ENCODE measurements at places on chromosomes 4 and X. TPM values are rescaled to one million over a fixed set of nuclear protein-coding genes. Genes with fewer than 3 reads are reported as not detected.

DNA sequence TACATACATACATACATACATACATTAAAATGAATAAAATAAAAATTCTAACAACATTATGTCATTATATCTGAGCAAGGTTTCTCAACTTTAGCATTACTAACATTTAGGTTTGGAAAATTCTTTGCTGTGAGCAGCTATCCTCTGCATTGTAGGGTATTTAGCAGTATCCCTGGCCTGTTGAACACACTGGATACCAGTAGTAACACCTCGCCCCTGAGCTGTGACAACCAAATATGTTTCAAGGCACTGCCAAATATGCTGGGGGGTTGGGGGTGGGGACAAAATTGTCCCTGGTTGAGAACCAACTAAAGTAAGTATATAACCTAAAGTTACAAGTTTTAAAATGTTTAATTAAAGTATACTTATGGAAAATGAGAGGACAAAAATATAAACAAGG is 860.9 kb upstream of the FTHL17 start:
- H3K4me3 ChIP-seq = no peak overlapping the region
- no peak for DNase-seq
- no peaks in the 10 kb centered on the region for H3K4me1 ChIP-seq

DNA sequence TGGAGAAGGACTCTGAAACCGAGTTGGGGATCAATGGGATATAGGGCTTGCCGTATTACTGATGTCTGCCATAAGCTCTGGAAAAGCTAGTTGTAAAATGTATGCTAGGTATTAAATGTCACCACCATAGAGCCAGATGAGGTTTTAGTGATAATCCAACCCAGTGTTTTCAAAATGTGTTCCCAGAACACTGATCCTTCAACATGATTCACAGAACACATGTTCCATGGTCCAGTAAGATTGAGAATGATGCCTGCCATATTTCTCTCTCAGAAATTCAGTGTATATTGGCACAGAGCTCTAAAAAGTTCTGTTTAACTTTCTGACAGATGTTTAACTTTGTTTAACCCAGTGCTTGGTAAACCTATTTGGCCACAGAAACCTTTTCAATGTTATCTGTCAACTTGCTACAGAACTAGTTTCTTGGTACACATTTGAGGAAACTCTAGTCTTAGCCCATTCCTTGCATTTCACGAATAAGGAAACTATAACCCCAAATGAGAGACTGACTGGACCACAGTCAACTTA is 160.2 kb downstream of the PALLD start:
- DNase-seq = no peak
- no peak overlapping the region for H3K4me3 ChIP-seq
- H3K27me3 ChIP-seq = no peaks in the 10 kb centered on the region
- H3K36me3 ChIP-seq = no peaks in the 10 kb centered on the region

DNA sequence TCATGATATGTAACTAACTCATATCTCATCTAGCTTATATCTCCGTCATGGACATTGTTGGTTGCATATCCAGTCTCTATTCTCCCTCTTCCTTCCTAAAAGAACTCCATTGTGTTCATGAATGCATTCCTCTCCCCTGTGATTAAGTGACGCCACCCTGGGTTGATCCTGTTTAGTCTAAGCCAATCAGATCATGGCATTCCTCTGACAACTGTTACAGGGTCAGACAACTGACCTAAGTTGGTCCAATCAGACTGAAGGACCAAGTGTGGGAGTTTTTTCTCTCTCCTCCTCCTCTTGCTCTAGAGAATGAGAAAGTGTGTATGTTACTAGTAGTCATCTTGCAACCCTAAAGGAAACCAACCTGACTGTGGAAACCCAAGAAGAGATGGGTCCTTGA is 3.6 kb downstream of the APOO start:
- H3K27ac ChIP-seq = no peak overlapping the region
- H3K4me1 ChIP-seq = no peaks in the 10 kb centered on the region
- no peak overlapping the region for H3K4me3 ChIP-seq
- H3K36me3 ChIP-seq = no peaks in the 10 kb centered on the region
- DNase-seq = no peak

GRCh38 chr4:174084542-174084941 is 198.9 kb downstream of the FBXO8 start:
- no peak for DNase-seq
- no peak overlapping the region for H3K27ac ChIP-seq
- H3K36me3 ChIP-seq = no peaks in the 10 kb centered on the region
- no peaks in the 10 kb centered on the region for H3K4me1 ChIP-seq
- no peak overlapping the region for H3K4me3 ChIP-seq

DNA sequence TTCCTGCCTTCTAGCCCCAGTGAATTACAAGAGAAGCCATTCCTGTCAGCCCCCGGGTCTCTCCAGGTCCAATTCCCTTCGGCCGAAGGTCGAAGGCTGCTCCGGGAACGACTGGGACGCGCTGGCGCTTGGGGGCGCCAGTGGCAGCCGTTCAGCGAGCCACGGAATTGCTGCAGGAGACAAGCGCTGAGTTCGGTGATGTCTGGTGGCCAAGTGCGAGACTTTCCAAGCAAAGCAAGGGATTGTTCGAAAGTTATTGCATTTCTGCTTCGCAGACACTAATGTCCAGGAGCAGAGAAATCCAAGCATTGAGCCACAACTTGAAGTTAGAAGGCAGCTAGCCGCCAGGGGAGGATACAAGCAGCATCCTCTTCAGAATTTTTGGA is 1.1 kb upstream of the DKK2 start:
- no peaks in the 10 kb centered on the region for H3K27me3 ChIP-seq
- no peaks in the 10 kb centered on the region for H3K4me1 ChIP-seq
- no peak overlapping the region for H3K4me3 ChIP-seq
- H3K27ac ChIP-seq = no peak overlapping the region

DNA sequence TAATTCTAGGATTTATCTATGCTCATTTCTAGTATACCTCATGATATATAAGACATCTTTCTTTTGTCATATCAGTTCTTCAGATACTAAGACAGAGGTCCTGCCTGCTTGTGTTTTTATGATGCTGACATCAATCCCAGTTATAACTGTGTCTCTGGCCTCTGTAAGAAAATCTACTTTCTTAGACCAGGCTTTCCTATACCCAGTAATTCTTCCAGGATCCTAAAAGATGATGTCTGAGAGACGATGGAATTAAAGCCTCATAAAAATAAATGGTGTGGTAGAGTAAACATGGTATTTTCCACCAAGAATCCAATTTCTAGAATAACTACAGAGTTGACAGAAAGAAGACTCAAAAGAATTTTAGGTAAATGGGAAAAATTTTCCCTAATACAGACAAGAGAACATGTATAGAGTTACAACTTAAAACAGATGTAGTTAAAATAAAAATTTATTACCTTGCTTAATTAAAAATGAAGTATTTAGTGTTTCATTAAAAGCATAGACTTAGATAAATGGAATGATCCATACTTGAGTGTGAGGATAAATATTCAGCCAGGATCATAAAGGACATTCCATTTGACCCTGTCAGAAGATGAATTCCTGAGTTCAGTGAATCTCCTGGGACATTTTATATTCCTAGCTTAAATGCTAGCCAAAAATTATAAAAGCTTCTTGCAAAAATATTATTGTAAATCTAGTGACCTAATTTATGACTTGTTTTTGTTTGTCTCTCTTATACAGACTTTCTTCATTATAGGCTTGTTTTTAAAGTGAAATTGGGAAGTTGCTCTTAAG is 137.4 kb downstream of the PDLIM5 start:
- H3K27me3 ChIP-seq = no peaks in the 10 kb centered on the region
- H3K27ac ChIP-seq = no peak overlapping the region
- H3K4me3 ChIP-seq = no peak overlapping the region
- no peaks in the 10 kb centered on the region for H3K4me1 ChIP-seq
- DNase-seq = no peak
- peaks cover 2% of the 10 kb centered on the region for H3K36me3 ChIP-seq

The SSX2 gene
- polyA plus RNA-seq = not detected
